Stimulated activated CD8-positive, alpha-beta memory T cell treated with anti-CD3 and anti-CD28 coated beads, Interleukin-2, amount 100 ng/mL, for 1 hour (primary cell): ENCODE measurements at places on chromosomes 7 and 10.

- no peak for DNase-seq
These were observed 5.7 kb upstream of the GOT1 start for GRCh38 chr10:99435986-99436638.

- DNase-seq = no peak
These were observed 461.0 kb downstream of the KIF20B start for GRCh38 chr10:90162271-90162853.

- DNase-seq = no peak
These were observed 50.8 kb downstream of the CYTH3 start for GRCh38 chr7:6221340-6222319.

DNA sequence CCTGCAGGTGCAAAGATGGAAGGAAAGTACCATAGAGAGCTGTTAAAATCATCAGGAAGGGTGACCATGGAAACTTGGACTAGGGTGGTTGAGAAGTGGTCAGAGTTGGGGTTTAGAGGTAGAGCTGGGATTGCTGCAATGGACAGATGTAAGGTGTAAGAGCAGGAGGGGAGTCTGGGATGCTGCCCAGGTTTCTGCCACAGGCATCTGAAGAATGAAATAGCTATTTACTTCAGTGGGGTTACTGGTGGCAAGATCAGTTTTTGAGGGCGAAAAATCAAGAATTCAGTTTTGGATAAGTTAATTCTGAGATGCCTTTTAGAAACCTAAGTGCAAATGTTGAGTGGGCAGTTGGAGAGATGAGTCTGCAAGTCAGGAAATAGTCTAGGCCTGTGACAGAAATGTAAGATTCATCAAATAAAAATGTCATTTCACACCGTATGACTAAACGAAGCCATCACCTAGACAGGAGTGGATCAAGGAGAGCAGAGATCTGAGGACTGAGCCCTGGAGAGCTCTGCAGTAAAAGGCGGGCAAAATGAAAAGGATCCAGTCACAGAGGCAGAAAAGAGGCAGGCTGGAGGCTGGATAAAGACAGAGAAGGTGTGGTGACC, 22.7 kb upstream of the TOMM7 start:
- no peak for DNase-seq

GRCh38 chr7:78159545-78159944, 361.0 kb downstream of the PHTF2 start:
- no peak for DNase-seq

GRCh38 chr7:128000048-128000447, 31.2 kb downstream of the LRRC4 start:
- DNase-seq = no peak

- DNase-seq = peak; percentile 18
These were observed at the start of gene ADAP1 for GRCh38 chr7:954330-955238. Gene ADAP1 (minus strand): TSS chr7:954680. CDS start chr7:954477, 203 bp downstream.

DNA sequence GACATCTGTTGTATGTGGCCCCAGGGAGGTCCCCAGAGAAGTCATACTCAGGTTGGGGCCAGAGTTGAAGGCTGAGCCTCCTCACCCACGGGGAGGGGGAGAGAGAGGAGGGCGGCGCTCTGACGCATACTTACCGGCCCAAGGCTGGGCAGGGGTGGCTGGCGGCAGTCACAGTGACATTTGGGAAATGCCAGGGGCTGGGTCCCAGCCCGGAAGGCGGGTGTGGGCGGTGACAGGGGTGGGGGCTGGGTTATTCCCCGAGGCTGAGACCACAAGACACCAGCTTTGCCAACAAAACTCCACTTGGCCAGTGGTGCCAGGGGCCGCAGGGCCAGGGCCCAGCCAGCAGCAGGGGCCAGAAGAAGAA, 41.1 kb downstream of the RASGEF1A start:
- DNase-seq = no peak

GRCh38 chr10:67771200-67771599, 66.8 kb downstream of the DNAJC12 start:
- DNase-seq = no peak

GRCh38 chr10:96678725-96679124, 41.6 kb downstream of the PIK3AP1 start:
- DNase-seq = no peak

DNA sequence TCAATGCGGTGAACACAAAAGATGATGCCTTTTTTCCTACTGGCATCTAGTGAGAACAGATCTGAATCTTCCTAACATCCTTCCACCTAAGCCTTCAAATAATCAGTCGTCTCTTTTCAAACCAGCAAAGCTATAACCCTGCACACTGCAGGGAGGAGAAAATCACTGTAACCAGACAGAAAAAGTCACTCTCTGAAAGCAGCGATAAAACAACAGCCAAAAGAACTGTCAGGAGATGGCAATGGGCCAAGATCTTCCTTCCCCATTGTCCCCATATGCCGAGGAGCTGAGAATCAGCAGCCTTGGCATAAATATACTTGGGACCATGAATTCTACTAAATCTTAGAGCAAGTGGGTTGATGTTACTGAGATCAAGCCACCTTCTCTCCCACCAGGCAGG, 13.1 kb downstream of the FZD9 start:
- no peak for DNase-seq

DNA sequence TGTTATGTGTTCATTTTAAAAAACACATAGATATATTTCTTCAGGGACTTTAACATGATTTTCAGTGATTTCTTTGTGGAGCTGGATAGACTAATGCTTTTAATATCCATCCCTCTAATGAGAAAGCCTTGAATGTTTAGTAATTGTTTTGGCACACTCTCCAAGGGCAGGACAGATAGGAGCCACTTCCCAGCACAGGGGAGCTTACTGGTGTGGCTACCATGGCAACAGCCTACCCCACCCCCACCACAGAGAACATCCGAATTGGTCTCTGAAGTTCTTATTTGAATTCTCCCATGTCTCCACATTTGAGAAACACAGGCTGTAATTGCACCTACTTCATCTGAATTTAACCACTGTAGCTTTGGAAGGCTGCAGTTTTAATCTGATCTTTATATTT, 87.7 kb downstream of the PRKG1 start:
- no peak for DNase-seq

DNA sequence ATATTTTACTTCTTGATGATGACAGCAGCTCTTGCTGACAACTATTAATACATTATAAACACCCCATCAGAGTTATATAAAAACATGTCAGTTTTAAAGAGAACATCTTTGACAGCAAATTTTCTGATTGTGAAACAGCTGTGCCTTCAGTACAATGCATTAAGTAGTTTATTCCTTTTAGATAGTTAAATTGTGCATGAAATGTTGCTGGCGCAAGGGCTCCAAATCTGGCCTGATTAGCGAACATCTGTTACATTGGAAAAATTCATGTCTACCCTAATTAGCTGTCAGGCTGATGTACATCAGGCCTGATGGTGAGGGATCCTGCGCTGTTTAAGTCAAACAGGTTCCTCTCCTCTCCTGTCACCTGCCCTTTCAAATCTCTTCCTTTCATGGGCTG, 171.9 kb upstream of the SP8 start:
- no peak for DNase-seq

DNA sequence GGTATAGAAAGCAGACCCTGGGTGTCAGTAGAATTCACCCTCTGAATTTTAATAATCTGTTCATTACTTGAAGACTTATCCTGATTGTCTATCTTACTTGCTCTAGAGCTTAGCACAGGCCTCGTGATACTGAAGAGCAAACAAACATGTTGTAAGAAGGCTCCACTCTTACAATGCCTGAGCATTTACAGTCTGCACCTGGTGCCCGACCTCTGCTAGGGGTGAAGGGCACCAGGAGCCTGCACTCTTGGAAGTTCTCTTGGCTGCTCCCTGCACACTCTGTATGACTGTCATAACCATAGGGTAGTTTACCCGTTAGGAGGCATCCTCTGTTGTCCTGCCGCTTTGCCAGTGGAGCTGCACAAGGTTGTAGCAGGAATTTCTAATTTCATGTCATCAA, 91.3 kb upstream of the NPY start:
- no peak for DNase-seq

GRCh38 chr7:84076219-84076618, 118.4 kb downstream of the SEMA3A start:
- DNase-seq = no peak

GRCh38 chr7:1103009-1103788, 15.3 kb downstream of the GPER1 start:
- no peak for DNase-seq
